AG04450 (cell line): ENCODE measurements at places on chromosomes 7 and 10.
A peak's percentile ranks its signal among the peaks of the same experiment; 100 is the strongest.

GRCh38 chr7:157021871-157022680, 11.6 kb upstream of the MNX1 start:
- no peak for DNase-seq

DNA sequence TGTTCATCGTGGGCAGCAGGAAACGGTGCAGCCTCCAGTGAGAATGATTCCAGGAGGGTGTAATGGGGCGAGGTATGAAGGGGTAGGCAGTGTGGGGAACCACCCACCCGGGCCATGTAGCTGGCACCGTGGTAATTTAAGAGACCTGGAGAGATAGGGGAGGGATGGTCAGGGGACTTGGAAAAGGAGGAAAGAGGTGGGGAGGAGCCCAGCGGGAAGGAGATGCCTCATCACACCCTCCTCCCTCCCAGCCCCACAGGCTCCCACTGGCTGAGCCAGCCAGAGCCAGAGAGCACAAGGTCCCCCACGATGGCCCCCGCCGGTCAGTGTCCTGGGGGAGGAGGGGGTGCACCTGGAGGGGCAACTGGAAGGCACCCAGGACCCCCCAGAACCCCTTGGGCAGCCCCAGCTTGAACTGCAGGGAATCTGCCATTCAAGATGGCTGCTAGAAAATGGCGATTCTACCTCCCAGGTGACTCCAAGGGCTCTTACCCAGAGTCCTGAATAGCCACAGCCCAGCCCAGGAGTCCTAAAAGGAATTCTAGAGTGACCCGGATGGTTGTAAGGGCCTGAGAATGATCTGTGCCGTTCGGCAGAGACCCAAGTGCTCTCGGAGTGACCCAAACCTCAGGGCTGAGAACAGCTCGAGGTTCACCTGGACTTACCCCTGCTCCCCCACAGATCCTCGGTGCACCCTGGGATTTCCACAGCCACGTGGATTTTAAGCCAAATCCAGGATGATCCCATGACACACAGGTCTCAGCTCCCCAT, 28.8 kb downstream of the CALML3 start:
- no peak for DNase-seq

- DNase-seq, result no peak
Measured at GRCh38 chr7:139743967-139744767, 33.6 kb downstream of the HIPK2 start.

GRCh38 chr10:77548671-77549070, 88.9 kb downstream of the KCNMA1 start:
- DNase-seq, result no peak

DNA sequence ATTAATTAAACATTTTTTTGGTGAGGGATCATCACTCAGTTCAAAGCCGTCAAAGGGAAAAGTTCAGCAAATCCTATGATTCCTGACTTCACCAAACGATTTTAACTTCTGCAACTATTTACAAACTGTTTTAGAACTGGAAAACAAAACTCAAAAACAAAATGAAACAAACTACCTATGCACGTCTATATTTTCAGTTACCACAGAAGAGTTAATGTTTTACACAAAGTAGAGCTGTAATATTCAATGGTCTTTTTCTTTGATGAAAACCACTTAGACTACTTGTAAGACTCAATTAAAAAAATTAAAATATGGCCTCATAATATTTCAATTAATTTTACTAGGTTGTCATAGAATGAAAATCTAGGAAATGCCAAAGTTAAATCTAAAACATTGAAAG, 131.5 kb downstream of the ATE1 start:
- no peak for DNase-seq

DNA sequence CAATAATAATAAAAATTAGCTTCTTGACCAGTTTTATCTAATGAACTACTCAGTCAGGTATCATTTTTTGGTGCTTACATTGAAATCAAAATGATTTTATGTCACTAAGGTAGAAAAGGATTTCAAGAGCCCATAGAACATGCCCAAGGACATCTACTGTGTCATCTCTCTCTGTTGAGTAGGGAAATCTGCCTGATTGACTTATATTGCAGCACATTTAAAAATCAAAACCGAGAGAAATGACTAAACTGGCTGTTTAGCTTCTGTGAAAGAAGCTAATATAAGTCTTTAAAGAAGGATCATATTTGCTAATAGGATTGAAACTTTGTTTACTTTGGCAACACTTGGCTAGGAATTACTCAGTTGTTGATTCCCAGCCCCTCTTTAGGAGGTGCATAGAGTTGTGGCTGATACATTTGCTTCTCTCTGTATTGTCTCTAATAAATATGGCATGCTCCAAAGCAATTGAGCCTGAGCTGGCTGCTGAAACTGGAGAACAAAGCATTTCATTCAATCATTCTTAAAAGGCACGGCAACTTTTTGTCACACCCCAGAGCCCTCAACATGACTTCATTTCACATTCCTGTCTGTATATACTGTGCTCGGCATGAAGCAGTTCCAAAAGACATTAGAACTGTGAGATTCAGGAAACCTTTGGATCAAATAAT, 1096.9 kb upstream of the POT1 start:
- DNase-seq, result no peak

DNA sequence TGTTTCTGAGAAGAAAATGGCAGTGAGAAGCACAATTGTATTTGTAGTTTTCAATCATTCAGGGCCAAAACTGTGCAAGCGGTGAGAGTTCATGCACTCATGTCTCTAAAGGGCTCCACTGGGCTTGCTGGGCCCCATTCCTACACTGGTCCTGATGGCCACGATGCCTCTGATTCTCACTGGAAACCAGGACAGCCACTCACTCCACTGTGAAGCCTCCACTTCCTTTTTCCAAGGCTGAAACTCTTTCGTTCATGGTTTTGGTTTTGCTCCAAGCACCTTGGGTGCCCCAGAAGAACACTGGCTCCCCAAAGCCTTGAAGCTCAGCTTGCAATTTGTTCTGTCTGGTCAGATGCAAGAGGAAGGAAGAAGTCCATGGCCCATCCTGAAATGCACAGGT, 390.0 kb upstream of the MKI67 start:
- DNase-seq, result no peak

GRCh38 chr10:28945959-28946358, 268.6 kb downstream of the BAMBI start:
- no peak for DNase-seq

DNA sequence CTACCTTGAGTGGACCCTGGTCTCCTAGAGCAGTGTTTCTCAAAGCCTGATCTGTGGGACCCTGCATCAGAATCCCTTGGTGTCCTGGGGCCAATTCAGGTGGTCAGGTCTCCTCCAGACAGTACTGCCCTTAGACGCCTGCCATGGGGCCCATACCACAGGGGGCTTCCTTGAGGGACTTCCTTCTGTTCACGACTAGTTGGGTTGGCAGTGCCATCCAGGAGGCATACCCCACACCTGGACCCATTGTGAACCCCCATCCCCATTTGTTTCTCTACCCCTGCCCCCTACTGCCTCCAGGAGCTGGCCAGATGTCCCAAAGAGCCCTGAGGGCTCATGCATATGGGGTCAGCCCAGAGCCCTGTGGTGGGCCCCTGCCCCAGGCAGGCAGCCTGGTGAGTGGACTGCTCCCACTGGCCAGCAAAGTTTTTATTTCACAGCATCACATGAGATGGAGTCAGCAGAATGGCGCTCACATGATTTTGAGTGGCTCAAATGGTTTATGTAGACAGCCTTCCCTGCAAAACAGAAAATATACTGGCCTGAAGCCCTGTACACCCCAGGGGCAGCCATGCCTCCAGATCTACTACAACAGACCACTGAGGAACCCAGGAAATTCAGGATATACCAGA, 259.9 kb upstream of the ZMIZ1 start:
- no peak for DNase-seq

DNA sequence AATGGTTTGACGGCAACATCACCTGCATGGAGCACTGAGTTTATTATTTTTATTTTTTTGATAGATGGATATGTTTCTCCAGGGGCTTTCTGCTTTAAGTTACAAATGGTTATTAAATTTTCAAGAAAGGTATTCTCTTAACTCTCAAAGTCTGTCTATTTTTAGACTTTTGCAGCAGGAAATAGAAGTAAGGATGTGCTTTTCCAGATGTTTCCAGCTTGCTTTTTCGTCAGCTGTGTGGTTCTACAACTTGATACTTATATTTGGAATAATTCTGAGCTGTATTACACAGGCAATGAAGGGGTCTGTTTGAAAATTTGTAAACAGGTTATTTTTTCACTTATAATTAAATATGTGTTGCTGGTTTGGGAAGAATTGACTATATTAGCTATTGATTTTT, 69.0 kb downstream of the CACNB2 start:
- no peak for DNase-seq

DNA sequence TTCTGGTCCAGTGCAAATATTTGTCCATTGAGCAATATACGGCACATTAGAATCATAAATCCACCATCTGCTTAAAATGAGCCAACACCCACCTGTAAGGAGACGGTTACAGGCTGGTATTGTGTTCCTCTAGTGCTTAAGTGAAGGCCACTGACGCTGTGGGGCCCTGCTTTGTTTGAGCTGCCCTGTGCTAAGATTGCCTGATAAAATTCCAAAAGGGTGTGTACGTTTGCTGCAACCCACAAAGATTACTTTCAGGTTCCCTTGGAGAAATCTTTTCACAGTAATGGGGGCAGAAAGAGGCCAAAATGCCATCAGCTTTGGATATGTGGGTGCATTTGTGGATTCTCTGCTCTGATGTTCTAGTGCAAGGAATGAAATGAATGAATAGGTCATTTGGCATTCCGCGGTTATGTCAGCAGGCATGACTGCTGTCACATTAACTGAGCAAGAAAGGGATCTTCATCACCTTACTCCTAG, 34.4 kb downstream of the AGR3 start:
- DNase-seq, result no peak

- no peak for DNase-seq
Measured at GRCh38 chr7:7157887-7158271, 24.5 kb upstream of the C1GALT1 start.

- DNase-seq, result no peak
Measured at GRCh38 chr7:100607111-100607510, 4.9 kb downstream of the PCOLCE start.

GRCh38 chr10:77084431-77085144, 553.0 kb downstream of the KCNMA1 start:
- no peak for DNase-seq

- DNase-seq, result no peak
Measured at GRCh38 chr10:36224431-36224985, 582.4 kb upstream of the FZD8 start.

DNA sequence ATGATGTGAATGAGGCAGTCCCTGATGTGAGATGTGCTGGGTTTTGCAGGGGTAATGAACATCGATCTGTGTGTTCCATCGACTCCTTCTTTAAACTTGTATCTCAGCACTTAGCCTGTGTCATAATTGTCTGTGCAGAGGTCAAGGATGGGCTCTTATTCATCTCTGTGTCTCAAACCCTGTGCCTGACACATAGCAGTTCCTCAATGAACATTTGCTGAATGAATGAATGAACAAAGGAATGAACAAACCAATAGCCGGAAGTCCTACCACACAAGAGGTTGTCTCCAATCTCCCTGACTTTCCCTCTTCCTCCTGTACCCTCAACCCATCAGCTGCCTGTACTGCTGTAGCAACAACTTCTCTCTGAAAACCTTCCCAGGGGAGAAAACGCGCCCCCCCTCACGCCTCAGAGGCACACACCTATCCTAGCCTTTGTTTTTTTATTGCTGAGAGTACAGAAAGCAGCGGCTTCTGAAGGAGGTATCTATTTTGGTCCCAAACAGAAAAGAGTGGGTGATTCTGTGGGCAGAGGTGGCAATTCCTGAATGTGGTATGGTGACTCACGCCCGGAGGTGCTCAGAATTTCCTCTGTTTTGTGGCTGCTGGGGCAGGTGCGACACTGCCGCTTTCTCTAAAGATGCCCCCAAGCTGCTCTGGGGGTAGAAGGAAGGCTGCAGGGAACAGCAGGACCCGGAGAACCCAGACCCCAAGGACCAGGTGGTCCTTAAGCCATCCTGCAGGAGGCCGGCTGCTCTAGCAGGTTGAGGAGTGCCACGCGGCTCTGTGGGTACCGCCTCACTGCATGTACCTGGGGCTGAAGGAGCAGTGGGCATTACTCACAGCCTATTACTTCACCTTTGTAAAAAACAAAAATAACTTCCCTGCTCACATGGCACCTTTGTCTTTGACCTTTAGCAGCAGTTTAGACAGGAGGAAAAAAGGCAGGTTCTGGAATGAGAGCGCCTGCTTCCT, 9.6 kb downstream of the IL2RA start:
- no peak for DNase-seq

GRCh38 chr10:70694418-70695141, 22.3 kb downstream of the ADAMTS14 start:
- peak; percentile 75 for DNase-seq

GRCh38 chr10:18399158-18399557, 252.2 kb downstream of the NSUN6 start:
- no peak for DNase-seq

GRCh38 chr7:21030237-21030871, 243.7 kb upstream of the SP8 start:
- DNase-seq, result no peak
